ENCODE measurements at places on chromosomes 12 and 14.

DNA sequence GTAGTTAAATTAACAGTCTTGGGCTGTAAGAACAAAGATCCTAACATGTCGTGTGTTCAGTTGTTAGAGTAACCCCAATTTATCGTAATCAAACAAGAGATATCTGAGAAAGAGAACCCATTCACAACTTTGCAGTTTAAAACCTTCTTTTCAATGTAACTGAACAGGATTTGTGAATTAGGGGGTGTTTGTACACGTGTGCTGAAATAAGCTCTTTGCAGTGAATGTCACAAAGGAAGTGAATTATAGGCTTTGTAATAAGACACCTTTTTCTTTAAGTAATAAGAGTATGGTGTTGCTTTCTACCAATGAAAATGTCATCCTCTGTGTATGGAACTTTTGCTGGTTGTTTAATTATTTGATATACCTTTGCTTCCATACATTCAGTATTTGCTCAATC lies 114.0 kb downstream of the ALX1 start:
- no peak for DNase-seq

GRCh38 chr12:26782372-26783130 lies 50.4 kb downstream of the ITPR2 start:
- DNase-seq, result no peak

DNA sequence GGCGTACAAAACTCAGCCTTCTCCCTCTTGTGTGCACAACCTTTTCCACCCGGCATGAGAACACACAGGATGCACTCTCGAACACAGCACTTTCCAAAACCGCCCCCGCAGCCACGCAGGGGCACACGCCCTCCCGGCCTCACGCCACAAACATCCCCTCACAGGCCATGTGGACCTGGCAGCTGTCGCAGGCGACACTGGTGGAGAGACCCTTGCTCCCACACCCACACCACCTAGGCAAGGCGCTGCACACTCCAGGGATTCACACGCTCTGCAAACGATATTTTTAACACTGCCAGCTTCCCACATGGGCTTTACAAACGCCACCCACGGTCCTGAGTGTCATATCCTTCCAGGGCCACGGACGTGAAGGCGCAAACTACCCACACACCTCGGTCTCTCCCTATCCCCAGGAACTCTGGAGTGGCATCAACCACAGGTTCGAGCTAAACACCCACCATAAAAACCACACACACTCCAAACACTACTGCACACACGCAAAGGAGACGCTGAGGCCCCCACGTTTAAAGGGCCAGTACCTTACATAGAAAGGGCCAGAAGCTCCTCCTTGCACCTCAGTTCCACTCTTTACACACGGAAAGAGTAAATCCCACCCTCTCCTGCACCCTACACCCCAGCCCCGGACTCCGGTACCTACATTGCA lies 12.4 kb upstream of the ITGB7 start:
- peak; percentile 44 for DNase-seq

DNA sequence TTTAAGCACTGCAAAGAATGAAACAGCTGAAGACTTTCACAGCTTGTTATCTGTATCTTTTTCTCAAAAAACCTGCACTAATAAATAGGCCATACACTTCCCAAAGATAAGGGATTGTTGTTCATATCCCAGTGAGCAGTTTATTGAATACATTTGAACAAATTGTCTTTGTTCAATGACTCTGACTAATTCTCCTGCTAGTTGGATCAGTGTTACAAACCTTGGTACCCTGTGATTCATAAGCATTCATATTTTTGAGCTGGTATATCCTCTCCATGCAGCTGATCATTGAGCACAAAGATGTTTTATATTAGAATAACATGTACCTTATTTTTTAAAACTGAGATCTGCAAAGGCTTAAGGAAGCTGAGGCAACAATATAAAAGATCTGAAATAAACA lies 58.9 kb upstream of the FSCB start:
- DNase-seq, result no peak

GRCh38 chr14:97218691-97219430 lies 421.7 kb downstream of the VRK1 start:
- no peak for DNase-seq

DNA sequence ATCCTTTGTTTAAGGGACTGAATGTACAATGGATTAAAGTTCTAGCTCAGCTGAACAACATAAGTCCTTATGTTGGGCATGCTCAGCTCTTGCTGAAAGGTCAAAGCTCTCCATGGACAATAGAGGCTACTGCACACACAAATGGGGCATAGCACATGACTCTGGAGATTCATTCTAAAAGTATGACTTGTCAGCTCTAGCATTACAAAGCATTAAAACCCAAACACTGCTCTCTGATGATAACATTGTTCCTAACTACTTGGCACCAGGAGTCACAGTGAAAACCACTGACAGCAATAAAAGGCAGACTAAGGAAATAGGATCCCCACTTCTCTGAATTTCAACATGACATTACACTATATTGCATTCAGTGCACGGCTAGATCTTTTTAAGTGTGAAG lies 21.9 kb upstream of the FSCB start:
- DNase-seq, result no peak

- no peak for DNase-seq
These were observed 40.4 kb downstream of the AACS start for GRCh38 chr12:125105600-125105999.

GRCh38 chr12:80293759-80294158 lies 150.3 kb upstream of the PTPRQ start:
- no peak for DNase-seq

GRCh38 chr12:123384994-123385376 lies 1.1 kb downstream of the KMT5A start:
- peak; percentile 68 for DNase-seq
